ENCODE measurements at places on chromosomes 11 and 22. TPM values are rescaled to one million over a fixed set of nuclear protein-coding genes. Genes with fewer than 3 reads are reported as not detected.

DNA sequence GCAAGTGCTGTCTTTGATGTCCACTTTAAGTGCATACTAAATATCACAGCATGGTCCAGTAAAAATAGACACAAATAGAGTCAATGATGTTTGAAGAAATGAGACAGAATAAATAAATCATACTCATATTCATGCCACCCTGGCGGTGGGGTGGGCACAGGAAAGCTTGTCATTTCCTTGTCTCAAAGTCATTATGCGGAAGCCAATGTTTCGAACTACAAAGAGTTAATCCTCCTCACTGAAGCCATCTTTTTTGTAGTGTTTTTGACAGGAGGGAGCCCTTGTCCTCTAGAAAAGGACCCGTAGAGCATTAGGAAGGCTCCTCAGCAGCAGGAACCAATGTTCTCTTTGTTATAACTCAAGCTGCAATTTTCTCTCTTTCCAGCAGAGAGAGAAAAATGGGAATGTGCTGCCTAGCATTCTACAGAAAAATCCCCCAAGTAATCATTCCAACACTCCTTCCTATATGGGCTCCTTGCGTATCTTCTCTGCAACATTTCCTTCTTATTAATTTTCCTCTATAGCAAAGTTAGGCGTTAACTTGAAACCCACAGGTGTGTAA is 30.6 kb downstream of the SC5D start:
- no peaks in the 10 kb centered on the region for H3K36me3 ChIP-seq
- no peak overlapping the region for H3K27ac ChIP-seq
- H3K4me3 ChIP-seq: no peak overlapping the region
- no peaks in the 10 kb centered on the region for H3K4me1 ChIP-seq
- no peak for DNase-seq

GRCh38 chr11:6307876-6308275 is 12.4 kb downstream of the CAVIN3 start:
- no peaks in the 10 kb centered on the region for H3K36me3 ChIP-seq
- no peak for DNase-seq
- no peaks in the 10 kb centered on the region for H3K4me1 ChIP-seq
- H3K27ac ChIP-seq: no peak overlapping the region
- H3K4me3 ChIP-seq: no peak overlapping the region
- no peaks in the 10 kb centered on the region for H3K27me3 ChIP-seq

DNA sequence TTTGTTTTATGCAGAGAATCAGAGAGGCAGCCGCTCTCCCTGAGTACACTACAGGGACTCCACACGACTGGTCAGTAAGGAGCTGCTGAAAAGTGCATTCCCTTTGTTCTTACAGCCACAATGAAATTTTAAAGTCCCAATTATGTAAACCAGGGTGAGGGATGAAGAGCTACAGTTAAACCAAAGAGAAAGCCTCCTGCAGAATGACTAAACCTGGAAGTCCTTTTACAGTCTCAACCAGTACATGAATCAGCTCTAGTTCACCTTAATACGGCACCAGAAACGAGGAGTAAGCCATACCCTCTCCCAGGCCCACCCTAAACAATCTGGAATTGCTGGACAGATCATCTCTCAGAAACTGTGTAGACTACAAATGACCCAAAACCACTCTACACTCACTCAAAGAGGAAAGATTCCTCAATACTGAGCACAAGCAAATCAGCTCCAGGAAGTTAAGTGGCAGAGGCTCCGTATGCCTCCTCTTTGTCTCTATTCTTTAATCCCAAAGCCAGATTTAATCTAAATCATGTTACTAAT is 113.1 kb downstream of the RBFOX2 start:
- H3K27ac ChIP-seq: peak overlapping the region; percentile 90
- H3K4me3 ChIP-seq: peak overlapping the region; percentile 68
- H3K4me1 ChIP-seq: peaks cover 82% of the 10 kb centered on the region
- DNase-seq: no peak
- no peaks in the 10 kb centered on the region for H3K27me3 ChIP-seq

DNA sequence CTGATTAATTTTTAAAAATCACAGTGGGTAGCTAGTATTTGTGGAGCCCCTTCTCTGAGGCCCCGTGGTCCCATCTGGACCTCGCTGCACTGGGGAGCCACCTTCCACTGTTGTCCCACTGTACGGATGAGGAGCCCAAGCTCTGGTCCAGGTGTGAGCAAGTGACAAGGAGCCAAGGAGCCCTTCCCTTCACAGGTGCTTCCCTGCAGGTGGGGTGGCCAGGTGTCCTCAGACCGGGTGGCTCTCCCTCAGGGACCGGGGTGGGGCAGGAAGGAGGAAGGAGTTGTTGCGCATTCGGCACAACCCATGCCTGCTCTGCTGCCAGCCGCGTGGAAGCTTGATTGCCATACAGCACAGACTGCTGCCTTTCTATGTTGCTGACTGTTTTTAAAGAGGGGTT is 10.4 kb upstream of the SEPTIN5 start:
- no peak overlapping the region for H3K4me3 ChIP-seq
- no peaks in the 10 kb centered on the region for H3K27me3 ChIP-seq
- no peak overlapping the region for H3K27ac ChIP-seq
- DNase-seq: no peak

DNA sequence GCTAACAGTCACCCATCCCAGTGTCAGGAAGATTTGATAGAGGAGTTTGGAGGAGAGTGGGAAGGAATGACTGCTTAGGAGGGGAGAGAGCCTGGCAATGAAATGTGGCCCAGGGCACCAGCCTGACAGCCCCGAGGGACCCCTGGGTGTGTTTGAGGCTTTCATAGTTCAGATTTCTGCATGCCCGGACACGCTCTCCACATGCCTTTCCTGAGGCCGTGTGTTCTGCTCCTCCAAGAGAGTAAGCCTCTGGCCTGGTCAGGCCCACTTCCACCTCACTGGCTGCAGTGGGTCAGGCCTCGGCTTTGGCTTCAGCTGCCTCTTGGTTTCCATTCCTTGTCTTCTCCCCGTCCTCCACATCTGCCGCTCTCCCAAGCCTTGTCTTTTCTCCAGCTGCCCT is 78.4 kb downstream of the C22orf31 start:
- peaks cover 13% of the 10 kb centered on the region for H3K36me3 ChIP-seq
- no peak overlapping the region for H3K27ac ChIP-seq
- DNase-seq: no peak
- peaks cover 37% of the 10 kb centered on the region for H3K4me1 ChIP-seq
- H3K27me3 ChIP-seq: no peaks in the 10 kb centered on the region
- no peak overlapping the region for H3K4me3 ChIP-seq

DNA sequence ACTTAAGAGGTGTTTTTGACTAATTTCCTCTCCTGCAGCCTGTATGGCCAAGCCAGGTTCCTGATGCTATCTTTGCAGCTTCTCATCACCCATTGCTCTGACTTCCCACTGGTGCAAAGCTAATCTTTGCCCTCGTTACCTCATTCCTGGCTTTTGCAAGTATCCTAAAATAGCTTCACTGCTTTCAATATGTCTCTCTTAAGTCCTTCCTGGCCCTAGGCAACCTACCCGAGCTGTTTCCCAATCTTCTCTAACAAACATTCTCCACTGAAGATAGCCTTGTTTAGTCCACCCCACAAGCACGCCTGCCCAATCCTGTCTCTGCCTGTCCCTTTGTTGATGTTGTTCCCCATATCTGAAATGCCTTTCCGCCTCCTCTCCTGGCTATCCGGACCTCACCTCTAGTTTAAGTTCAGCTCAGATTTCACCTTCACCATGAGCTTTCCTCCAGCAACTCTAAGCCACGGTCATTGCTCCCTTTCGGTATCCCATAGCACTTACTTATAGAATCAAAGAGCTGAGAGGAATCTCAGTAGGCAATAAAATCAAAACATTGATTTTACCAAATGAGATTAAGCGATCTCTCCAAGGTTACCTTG is 30.1 kb upstream of the CECR2 start:
- no peaks in the 10 kb centered on the region for H3K36me3 ChIP-seq
- DNase-seq: peak; percentile 15
- H3K4me1 ChIP-seq: peaks cover 13% of the 10 kb centered on the region
- H3K27me3 ChIP-seq: no peaks in the 10 kb centered on the region
- H3K4me3 ChIP-seq: peak overlapping the region; percentile 39
- peak overlapping the region; percentile 84 for H3K27ac ChIP-seq

GRCh38 chr22:26215736-26216135 is 46.5 kb downstream of the SEZ6L start:
- no peaks in the 10 kb centered on the region for H3K4me1 ChIP-seq
- H3K27me3 ChIP-seq: no peaks in the 10 kb centered on the region
- H3K4me3 ChIP-seq: no peak overlapping the region
- no peak overlapping the region for H3K27ac ChIP-seq

DNA sequence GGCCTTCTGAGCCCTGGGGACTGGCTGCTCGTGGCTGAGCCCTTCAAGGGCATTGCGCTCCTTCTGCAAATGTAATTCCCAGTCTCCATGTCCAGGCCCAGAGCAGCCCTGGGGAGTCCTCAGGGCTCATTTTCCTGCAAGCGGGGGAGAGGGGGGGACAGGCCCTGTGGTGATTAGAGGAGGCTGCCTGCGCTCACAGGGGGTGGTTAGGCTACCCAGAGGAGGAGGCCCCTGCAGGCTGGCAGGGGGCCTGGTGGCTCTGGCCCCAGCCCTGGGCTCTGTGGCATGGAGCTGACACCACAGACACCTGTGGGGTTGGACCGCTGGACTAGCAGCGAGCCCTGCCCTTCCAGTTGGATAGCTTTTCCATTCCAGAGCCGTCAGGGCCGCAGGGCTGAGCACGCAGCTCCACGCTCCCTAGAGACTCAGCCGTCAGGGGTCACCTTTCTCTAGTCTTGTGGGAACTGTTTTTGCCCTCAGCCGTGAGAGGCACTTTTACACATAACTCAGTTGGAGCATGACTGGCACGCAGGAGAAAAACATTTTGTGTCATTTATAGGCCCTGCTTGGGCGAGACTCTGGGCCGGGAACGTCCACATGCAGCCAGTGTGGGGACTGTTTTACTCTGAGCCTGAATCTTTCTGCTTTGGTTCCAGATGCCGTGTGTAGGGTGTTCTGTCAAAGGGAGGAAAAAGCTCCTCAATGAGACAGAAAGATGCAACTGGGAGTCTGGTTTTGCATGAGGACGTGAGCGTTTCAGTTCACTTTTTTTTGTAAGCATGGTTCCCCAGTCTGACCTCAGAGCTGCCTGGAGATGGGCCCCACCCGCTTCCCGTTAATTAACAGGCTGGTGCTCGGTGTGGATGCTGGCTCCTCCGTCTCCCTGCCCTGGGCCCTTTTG is 58.1 kb downstream of the LRP5 start:
- H3K27me3 ChIP-seq: no peaks in the 10 kb centered on the region
- DNase-seq: no peak
- peak overlapping the region; percentile 65 for H3K27ac ChIP-seq
- H3K36me3 ChIP-seq: no peaks in the 10 kb centered on the region
- H3K4me1 ChIP-seq: peaks cover 47% of the 10 kb centered on the region

GRCh38 chr11:107405260-107405659 is 52.4 kb downstream of the CWF19L2 start:
- DNase-seq: no peak
- no peaks in the 10 kb centered on the region for H3K27me3 ChIP-seq
- no peak overlapping the region for H3K4me3 ChIP-seq
- H3K4me1 ChIP-seq: no peaks in the 10 kb centered on the region

GRCh38 chr22:28706845-28707244 is 27.2 kb upstream of the TTC28 start:
- no peak overlapping the region for H3K4me3 ChIP-seq
- no peak for DNase-seq
- H3K27me3 ChIP-seq: no peaks in the 10 kb centered on the region

- H3K4me1 ChIP-seq: peaks cover 46% of the 10 kb centered on the region
- H3K4me3 ChIP-seq: peak overlapping the region; percentile 92
- peaks cover 22% of the 10 kb centered on the region for H3K27me3 ChIP-seq
Measured at GRCh38 chr11:833114-833791, 501 bp downstream of the CD151 start.

- no peaks in the 10 kb centered on the region for H3K36me3 ChIP-seq
- no peak overlapping the region for H3K4me3 ChIP-seq
- H3K27ac ChIP-seq: no peak overlapping the region
- H3K4me1 ChIP-seq: no peaks in the 10 kb centered on the region
- no peak for DNase-seq
- H3K27me3 ChIP-seq: no peaks in the 10 kb centered on the region
Measured at GRCh38 chr11:9109858-9110731, 18.7 kb upstream of the SCUBE2 start.

DNA sequence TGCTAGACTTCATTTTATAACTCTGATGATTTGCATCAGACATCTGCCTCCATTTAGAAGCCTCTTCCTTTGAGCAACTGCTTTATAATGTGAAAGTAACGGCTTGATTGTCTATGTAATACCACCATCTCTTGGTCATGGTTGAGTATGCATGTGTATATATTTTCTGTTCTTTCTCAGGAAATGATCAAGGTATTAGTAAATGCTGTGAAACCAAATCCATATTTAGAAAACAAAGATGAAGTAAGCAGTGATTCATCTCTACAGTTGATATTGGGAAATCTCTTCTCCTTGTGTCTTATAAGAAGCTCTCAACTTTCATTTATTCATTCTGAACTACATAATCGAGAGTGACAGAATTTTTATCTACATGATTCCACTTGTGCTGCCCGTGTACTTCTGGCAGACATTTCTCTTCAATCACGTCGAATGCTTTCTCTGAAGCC is 104.6 kb upstream of the ANO3 start:
- no peak overlapping the region for H3K27ac ChIP-seq
- H3K27me3 ChIP-seq: no peaks in the 10 kb centered on the region
- no peaks in the 10 kb centered on the region for H3K36me3 ChIP-seq
- no peak for DNase-seq

DNA sequence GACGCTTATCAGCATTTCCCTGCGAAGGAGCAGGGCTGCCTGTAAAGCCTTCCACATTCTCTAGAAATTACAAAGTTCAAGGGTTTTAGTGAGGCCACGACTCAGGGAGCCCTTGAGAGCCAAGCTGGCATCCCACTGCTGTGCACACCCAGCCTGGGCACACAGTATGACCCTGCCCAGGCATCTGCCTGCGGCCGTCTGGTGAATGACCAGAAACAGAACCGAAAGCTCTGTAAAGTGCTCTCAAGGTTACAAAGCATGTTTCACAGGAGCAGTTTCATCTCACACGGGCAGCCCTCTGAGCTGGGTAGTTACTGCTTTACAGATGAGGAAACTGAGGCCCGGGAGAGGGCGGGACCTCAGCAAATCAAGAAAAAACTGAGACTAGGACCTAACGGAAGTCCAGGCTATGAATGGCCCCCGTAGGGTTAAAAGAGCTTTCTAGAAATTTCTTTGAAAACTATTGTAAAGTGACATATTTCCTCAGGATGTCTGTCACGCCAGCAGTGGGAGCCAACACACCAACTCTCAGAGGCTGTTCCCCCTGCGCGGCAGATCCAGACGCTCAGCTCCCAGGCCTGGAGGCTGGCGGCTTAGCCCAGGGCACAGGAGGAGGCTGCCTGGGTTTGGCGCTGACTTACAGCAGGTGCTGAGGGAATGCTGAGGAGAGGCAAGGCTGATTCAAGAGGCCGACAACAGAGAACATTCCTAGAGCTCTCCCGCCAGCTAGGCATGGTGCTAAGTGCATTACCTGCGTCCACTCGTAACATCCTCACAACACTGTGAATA is 7.7 kb upstream of the TCF20 start:
- no peak overlapping the region for H3K27ac ChIP-seq
- no peaks in the 10 kb centered on the region for H3K36me3 ChIP-seq
- H3K4me1 ChIP-seq: no peaks in the 10 kb centered on the region
- peaks cover 4% of the 10 kb centered on the region for H3K27me3 ChIP-seq
- H3K4me3 ChIP-seq: no peak overlapping the region

IGSF9B gene
- 0.87 TPM for total RNA-seq

TESMIN gene
- 0.44 TPM for total RNA-seq

CCDC157 gene
- total RNA-seq: 0.88 TPM

PTPRCAP gene
- total RNA-seq: 0.89 TPM

GUCY1A2 gene
- total RNA-seq: 10.5 TPM

CCDC88B gene
- total RNA-seq: 2.9 TPM

PRG2 gene
- total RNA-seq: not detected
